ENCODE measurements at places on chromosomes 13 and 19.

- DNase-seq = no peak
Observed at GRCh38 chr19:15015946-15016542, 33.2 kb upstream of the CASP14 start.

- no peak for DNase-seq
Observed at GRCh38 chr19:16206046-16206605, 8.4 kb downstream of the AP1M1 start.

GRCh38 chr13:60629158-60629557 is 232.1 kb downstream of the TDRD3 start:
- no peak for DNase-seq

- no peak for DNase-seq
Observed at GRCh38 chr13:106520251-106521054, 15.0 kb downstream of the EFNB2 start.

DNA sequence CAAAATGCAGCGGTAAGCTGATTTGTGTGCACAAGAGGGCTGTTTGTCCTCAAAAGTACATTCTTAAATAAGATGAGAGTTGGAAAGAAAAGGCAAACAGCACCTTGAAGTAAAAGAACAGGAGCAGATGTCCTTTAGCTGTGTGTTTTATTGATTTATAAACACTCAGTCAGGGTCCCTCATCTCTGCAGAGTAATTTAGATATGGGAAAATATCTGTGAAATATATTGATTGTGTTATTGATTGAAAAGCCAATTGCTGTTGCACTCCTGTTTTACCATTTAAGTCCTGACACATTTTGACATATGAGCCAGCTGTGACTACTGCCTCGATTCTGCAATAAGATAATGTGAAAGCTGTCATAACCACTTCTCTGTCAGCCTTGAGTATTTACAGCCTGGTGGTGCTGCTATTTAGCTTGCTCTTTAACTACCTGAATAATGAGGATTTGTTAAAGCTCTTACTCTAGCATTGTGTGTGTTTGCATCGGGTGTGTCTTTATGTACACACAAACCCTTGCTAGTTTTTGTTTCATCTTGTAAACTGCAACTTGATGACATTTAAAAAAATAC is 550.1 kb downstream of the DACH1 start:
- no peak for DNase-seq

DNA sequence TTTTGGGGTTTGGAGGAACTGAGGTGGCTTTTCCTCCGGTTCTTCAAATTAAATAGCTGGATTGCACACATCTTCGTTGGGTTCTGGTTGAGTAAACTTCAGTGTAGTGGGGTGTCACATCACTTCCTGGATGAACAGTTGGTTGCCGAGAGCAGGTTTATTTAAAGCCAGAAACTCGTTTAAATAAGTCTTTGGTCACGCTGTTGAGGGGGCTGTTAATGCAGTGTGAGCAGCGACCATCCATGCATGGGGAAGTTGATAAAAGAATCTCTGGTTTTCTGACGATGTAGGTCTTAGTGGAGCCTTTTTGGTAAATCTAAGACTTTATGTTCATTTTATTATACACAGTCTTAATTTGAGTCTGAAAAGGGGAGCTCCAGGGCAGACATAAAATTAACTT is 351.2 kb upstream of the ARGLU1 start:
- no peak for DNase-seq

DNA sequence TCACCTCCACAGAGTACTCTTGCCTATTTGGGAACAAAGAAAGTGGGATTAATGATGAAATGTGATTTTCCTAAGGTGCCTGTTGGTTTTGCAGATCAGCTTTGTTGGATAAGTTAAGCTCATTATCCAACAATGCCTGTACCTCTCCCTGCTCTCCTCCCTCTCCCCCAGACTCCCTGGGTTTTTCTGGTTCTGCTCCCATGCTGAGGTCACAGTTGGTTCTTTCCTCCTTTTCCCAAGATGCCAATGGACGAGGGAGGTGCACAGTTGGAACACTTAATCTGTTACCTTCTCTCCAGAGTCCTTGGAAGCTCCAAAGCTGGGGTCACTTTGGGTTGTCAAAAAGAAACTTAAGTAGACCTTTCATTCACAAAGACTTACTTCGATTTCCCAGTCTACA is 1.6 kb downstream of the OXGR1 start:
- no peak for DNase-seq

GRCh38 chr19:5356428-5356827 is 15.8 kb upstream of the PTPRS start:
- no peak for DNase-seq

- no peak for DNase-seq
Observed at GRCh38 chr19:10912619-10913018, 15.8 kb downstream of the YIPF2 start.

- no peak for DNase-seq
Observed at GRCh38 chr19:57829316-57829715, 783 bp upstream of the ZNF587B start.

DNA sequence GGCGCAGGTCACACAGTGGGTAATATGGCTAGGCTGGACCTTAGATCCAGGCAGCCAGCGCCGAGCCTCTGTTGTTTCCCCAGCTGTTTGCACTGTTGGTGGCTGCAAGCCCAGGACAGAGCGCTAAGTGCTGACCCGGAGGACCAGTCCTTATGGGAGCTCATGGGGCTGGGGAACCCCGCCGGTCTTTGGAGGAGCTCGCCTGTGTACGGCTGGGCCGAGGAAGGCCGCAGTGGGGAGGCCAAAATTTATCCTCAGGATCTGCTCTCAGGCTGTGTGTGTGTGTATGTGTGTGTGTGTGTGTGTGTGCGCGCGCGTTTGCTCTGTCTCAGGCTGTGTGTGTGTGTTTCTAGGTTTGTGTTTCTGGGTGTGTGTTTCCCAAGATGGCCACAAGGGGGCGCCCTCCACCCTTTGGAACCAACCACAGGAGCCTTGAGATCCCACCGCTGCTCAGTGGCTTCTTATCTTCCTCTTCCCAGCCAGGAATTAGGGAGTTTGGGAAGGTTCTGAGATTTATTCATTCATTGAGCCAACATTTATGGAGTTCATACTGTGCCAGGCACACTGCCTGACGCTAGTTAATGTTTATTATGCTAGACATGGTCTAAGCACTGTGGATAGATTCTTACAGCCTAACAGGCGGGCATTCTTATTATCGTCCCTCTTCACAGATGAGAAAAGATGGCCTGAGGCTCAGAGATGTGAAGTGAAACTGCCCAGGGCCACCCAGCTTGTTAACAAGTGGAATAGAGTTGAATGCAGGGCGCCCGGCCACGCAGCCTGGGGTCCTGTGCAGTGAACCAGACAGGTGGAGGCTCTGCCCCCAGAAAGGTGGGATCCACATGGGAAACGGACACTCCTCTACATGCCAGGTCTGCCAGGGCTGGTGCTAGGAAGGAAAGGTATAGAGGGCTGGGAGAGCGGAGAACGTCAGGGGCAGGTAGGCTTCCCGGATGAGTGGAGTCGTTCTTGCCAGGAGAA is 13.0 kb downstream of the PGLYRP1 start:
- DNase-seq = peak; percentile 80

DNA sequence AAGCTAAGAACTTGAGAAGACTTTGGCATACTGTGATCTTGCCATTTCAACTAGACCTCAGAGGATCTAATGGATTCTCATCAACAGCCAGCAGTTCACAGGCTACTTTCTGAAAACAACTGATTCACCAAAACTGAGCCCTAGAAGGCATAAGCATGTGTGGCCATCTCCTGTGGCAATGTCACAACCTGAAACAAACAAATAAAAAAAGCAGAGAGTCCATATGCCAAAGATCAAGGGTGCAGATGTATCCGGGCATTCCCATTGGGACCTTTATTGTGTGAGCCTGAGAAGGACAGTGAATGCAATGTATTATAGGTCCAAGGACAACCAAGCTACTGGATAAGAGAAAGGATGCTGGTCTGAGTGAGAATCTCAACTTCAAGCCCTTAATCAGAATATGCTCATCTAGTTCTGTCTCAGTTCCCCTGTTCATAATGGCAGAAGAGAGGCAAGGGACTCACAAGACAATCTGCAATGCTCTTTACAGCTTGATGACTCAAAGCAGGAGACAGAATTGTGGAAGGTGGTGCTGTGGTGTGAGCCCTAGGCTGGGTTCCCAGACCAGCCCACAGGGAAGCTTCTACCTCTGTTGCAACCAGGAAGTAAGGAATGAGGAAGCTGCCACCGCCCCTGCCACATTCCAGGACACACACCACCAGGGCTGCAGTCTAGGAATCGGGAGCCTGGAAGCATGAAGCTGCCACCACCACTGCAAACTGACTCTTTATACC is 133.7 kb downstream of the RAP2A start:
- DNase-seq = no peak

All from hematopoietic multipotent progenitor cell treated with erythropoietin and hydrocortisone succinate and interleukin-3 and kit ligand, for 17 days (in vitro differentiated cells).